ENCODE measurements at places on chromosomes 16 and 17.

DNA sequence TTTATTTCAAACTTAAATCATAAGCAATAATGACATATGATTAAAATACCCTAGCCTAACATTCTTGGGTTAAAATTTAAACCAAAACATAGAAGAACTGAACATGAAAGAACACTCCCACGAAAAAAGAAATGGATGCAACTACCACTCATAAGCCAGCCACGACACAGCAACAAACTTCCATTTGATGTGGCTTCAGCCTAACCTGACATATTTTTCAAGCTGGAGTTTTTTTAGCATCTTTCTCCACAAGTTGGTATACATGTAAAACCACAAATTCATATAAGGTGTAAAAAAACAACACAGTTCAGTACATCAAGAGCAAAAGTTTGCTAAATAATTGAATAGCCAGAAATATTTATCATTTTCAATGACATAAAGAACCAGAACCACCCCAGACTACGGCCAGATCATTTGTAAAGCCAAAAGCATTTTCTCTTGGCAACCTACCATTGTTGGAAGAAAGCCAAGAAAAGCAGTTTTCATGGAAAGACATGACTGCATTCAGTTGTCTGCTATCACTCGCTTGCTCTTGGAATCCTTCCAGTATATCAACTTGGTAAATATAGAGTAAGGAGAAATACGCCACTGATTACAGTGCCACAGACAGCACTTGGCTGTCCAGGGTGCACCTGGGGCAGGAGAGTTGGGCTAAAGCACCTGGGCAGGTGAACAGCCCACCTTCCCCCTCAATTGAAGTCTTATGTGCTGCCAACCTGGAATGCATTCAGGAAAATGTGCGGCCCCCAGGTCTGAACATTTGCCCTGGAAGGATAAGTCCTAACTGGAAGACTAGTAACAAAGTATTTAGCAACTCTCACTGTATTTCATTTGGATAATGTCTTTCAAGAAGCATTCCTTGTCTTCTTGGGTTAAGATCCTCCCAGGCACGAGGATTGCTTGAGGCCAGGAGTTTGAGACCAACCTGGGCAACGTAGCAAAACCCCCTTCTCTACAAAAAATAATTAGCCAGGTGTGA is 60.5 kb downstream of the CREBBP start:
- no peaks in the 10 kb centered on the region for H3K27me3 ChIP-seq
- H3K27ac ChIP-seq, result no peak overlapping the region
- H3K4me3 ChIP-seq, result peak overlapping the region; percentile 65
- peaks cover 65% of the 10 kb centered on the region for H3K4me1 ChIP-seq
- no peak for DNase-seq

- no peaks in the 10 kb centered on the region for H3K27me3 ChIP-seq
- no peak overlapping the region for H3K27ac ChIP-seq
- peaks cover 18% of the 10 kb centered on the region for H3K4me1 ChIP-seq
- no peak for DNase-seq
- H3K4me3 ChIP-seq, result no peak overlapping the region
- peaks cover 3% of the 10 kb centered on the region for H3K36me3 ChIP-seq
These were observed 30.2 kb upstream of the ST6GALNAC1 start for GRCh38 chr17:76673729-76674128.

DNA sequence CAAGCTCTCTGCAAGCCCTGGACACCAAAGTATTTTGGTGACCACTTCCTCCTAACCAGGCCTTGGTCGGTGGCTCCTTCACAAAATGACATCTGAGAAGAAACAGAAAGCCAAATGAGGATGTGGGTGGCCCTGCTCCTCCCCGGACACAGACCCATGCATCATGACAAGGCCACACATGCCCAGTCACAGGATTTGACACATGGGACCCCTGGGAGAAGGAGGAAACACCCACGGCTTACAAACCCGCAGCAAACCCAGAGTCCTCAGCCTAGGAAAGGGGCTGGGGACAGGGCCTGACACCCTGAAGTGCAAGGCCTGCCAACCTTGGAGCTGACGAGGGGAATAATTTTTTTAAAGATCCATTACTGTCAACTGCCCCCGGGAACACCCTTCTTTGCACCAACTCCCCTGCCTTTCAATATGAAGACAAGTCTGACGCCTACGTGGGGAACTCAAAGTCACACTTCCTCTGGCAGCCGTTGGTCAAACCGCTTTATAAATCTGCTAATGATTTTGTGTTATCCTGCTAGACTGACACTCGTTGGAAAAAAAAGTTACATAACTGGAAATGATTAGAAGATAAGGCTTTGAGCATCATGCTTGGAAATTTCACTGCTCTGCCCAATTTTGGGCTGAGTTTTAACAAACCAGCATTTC is 41.3 kb downstream of the GAS7 start:
- H3K27me3 ChIP-seq, result peaks cover 17% of the 10 kb centered on the region
- H3K4me3 ChIP-seq, result no peak overlapping the region
- no peak for DNase-seq
- no peaks in the 10 kb centered on the region for H3K36me3 ChIP-seq
- no peak overlapping the region for H3K27ac ChIP-seq
- no peaks in the 10 kb centered on the region for H3K4me1 ChIP-seq

GRCh38 chr16:15650698-15651171 is 690 bp downstream of the NDE1 start:
- peak overlapping the region; percentile 93 for H3K4me3 ChIP-seq
- H3K4me1 ChIP-seq, result peaks cover 22% of the 10 kb centered on the region
- no peaks in the 10 kb centered on the region for H3K27me3 ChIP-seq
- peaks cover 14% of the 10 kb centered on the region for H3K36me3 ChIP-seq
- peak; percentile 52 for DNase-seq

GRCh38 chr16:359067-359763 is 6.7 kb upstream of the AXIN1 start:
- H3K4me3 ChIP-seq, result no peak overlapping the region
- H3K27me3 ChIP-seq, result no peaks in the 10 kb centered on the region
- no peak overlapping the region for H3K27ac ChIP-seq
- peaks cover 4% of the 10 kb centered on the region for H3K4me1 ChIP-seq

- H3K27ac ChIP-seq, result peak overlapping the region; percentile 81
- H3K4me3 ChIP-seq, result peak overlapping the region; percentile 69
- H3K4me1 ChIP-seq, result peaks cover 28% of the 10 kb centered on the region
- peaks cover 4% of the 10 kb centered on the region for H3K36me3 ChIP-seq
These were observed 24.1 kb upstream of the IL21R start for GRCh38 chr16:27377666-27378485.

DNA sequence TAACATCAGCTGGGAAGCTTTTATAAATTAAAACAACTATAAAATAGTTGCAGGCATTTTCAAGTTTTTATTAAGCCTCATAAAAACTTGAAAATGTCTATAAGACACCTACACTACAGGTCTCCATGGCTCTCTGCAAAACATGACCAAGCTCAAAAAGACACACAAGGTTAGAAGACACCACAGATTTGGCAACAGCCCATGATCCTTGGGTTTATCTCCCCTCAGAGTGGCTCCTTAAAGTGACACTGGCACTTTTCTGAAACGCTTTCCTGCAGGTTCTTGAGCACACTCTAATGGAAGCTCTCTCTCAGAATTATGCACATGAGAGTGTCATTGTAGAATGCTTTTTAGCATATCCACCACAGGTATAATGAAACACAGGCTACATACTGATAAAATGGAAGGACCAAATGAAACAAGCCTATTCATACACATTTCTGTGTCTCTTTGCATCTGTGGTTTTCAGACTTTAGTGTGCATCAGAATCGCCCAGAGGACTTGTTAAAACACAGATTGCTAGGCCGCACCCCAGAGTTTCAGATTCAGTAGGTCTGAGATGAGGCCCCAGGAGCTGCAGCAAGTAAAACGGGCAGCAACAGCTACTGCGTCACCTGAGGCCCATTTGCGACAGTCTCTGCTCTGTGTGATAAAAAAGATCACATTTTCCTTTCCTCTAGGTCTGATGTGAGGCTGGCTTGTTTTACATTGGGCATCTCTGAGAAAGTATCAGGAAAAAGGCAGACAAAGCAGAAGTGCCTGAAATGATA is 75.0 kb upstream of the WSB1 start:
- peak overlapping the region; percentile 21 for H3K4me3 ChIP-seq
- H3K27ac ChIP-seq, result peak overlapping the region; percentile 58
- peaks cover 3% of the 10 kb centered on the region for H3K27me3 ChIP-seq
- H3K36me3 ChIP-seq, result no peaks in the 10 kb centered on the region
- peak; percentile 13 for DNase-seq
- peaks cover 11% of the 10 kb centered on the region for H3K4me1 ChIP-seq

DNA sequence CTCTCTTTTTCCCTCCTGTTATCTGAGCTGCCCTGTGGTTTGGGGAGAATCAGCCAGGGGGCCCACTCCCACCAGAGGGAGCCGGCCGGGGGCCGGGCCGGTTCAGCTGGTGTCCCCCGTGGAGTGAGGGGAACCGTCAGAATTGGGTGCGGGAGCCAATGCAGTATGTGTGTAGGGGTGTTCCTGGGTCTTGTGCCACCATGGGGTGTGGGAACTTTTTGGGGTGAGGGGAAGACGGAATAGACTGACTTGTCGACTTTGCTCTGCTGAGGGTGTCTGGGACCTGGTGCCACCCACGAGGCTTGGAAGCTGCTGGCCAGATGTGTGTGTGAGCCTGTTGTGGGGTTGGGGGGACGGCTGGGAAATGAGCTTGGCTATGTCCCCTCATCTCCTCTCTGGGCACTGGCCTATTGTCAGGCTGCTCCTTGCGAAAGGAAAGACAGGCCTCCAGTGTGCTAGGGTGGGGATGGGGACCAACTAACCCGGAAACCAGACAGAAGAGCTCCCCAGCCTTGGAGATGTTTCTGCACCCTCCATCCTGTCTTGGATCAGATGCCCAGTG is 9.9 kb downstream of the RARA start:
- H3K27ac ChIP-seq, result peak overlapping the region; percentile 96
- DNase-seq, result no peak
- peaks cover 2% of the 10 kb centered on the region for H3K27me3 ChIP-seq

GRCh38 chr16:47197536-47198179 is 53.9 kb upstream of the NETO2 start:
- no peaks in the 10 kb centered on the region for H3K27me3 ChIP-seq
- H3K27ac ChIP-seq, result no peak overlapping the region
- DNase-seq, result no peak
- H3K4me3 ChIP-seq, result no peak overlapping the region
- H3K36me3 ChIP-seq, result no peaks in the 10 kb centered on the region

GRCh38 chr17:50627036-50627781 is 7.5 kb upstream of the ABCC3 start:
- H3K36me3 ChIP-seq, result no peaks in the 10 kb centered on the region
- H3K4me1 ChIP-seq, result peaks cover 6% of the 10 kb centered on the region
- no peak for DNase-seq
- H3K4me3 ChIP-seq, result no peak overlapping the region
- H3K27me3 ChIP-seq, result peaks cover 33% of the 10 kb centered on the region

GRCh38 chr17:31369266-31369665 is 22.2 kb upstream of the RAB11FIP4 start:
- no peak overlapping the region for H3K27ac ChIP-seq
- H3K4me3 ChIP-seq, result no peak overlapping the region
- DNase-seq, result no peak
- H3K36me3 ChIP-seq, result peaks cover 2% of the 10 kb centered on the region

DNA sequence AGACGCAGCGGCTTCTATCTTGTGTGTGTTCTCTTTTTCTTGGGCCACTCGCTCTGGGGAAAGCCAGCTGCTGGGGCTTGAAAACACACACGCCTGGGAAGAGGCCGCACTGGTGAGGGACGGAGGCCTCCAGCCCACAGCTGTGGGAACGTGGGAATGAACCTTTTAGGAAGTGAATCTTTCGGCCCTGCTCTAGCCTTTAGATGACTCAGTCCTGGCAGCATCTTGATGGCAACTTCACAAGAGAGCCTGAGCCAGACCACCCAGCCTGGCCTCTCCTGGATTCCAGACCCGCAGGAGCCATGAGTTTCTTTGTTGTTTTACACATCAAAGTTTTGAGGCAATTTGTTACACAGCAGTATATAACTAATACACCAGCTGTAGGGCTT is 2.2 kb upstream of the PDPK1 start:
- no peak overlapping the region for H3K4me3 ChIP-seq
- H3K4me1 ChIP-seq, result peaks cover 26% of the 10 kb centered on the region
- DNase-seq, result no peak
- peaks cover 9% of the 10 kb centered on the region for H3K36me3 ChIP-seq
- H3K27ac ChIP-seq, result no peak overlapping the region

- H3K4me1 ChIP-seq, result peaks cover 12% of the 10 kb centered on the region
- no peak overlapping the region for H3K4me3 ChIP-seq
- H3K36me3 ChIP-seq, result peaks cover 5% of the 10 kb centered on the region
- DNase-seq, result no peak
- no peaks in the 10 kb centered on the region for H3K27me3 ChIP-seq
- no peak overlapping the region for H3K27ac ChIP-seq
These were observed 392.9 kb downstream of the SLC39A11 start for GRCh38 chr17:72699545-72699944.

DNA sequence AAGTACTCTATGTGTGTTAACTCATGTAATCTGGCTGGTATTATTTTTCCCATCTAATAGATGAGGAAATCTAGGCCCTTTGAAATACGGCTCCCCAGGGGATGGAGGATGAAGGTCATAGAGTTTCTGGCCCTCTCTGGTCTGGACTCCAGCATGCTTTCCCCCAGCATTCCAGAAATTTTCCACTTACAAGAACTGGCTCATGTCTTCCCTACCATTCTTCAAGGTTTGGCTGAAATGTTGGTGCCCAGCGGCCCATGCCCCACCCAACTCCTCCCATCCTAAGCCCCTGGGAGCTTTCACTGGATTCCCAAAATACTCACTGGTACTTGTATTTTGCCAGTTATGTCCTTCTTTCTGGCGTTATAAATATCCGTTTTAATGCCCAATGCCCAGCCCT is 237.5 kb upstream of the NLRP1 start:
- no peak for DNase-seq
- H3K4me3 ChIP-seq, result no peak overlapping the region
- H3K27me3 ChIP-seq, result peaks cover 11% of the 10 kb centered on the region
- peaks cover 6% of the 10 kb centered on the region for H3K4me1 ChIP-seq
- H3K27ac ChIP-seq, result no peak overlapping the region
- no peaks in the 10 kb centered on the region for H3K36me3 ChIP-seq

GRCh38 chr17:44267818-44268490 is at the start of gene SLC4A1:
TSS of gene SLC4A1 (minus strand) at chr17:44268135. CDS start at chr17:44262866, 5,269 bp downstream.
- no peaks in the 10 kb centered on the region for H3K27me3 ChIP-seq
- H3K27ac ChIP-seq, result no peak within 1 kb of the TSS
- H3K36me3 ChIP-seq, result no peaks in the 10 kb centered on the region
- H3K4me1 ChIP-seq, result no peaks in the 10 kb centered on the region
- no peak within 1 kb of the TSS for H3K4me3 ChIP-seq
- no peak for DNase-seq

DNA sequence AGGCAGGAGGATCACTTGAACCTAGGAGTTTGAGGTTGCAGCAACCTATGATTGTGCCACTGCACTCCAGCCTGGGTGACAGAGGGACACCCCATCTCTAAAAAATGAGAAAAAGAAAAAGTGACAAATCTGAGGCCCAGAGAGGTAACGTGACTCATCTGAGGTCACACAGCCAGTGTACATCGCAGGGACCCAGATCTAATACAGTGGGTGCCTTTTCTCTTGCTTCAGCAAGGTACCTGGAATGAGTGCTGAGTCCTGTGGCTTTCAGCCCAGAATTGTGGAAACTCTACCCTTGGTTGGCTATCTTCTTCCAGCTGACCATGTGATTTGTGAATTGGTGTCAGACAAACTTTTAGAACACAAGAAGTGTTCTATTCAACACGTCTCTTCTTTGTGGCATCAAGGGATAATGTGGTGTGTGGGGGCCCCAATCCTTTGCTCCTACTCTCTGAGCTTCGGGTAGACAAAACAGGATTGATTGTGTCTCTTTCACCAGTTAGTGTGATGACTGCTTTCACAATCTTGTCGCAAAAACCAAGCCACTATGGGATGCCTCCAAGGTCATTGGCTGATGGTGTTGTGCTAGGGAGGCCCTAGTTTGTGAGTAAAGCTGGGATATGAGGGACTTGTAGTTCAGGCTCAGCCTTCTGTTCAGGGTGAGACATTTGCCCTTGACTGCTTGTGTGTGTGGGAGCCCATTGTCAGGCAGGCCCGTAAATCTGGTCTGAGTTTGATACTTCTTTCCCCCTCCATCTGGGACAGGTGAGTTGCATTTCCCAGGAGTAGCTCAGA is 71.0 kb downstream of the MSI2 start:
- DNase-seq, result no peak
- H3K27ac ChIP-seq, result no peak overlapping the region
- H3K4me3 ChIP-seq, result no peak overlapping the region
- no peaks in the 10 kb centered on the region for H3K27me3 ChIP-seq
